ENCODE measurements at places on chromosomes 2 and 18. TPM values are rescaled to one million over a fixed set of nuclear protein-coding genes. Genes with fewer than 3 reads are reported as not detected.

GRCh38 chr2:137772451-137772850 is 191.8 kb upstream of the HNMT start:
- H3K36me3 ChIP-seq: no peaks in the 10 kb centered on the region
- H3K27ac ChIP-seq: no peak overlapping the region
- H3K4me3 ChIP-seq: no peak overlapping the region
- DNase-seq: no peak
- no peaks in the 10 kb centered on the region for H3K27me3 ChIP-seq

- peaks cover 9% of the 10 kb centered on the region for H3K36me3 ChIP-seq
- H3K27ac ChIP-seq: no peak overlapping the region
- no peaks in the 10 kb centered on the region for H3K27me3 ChIP-seq
- H3K4me3 ChIP-seq: no peak overlapping the region
- H3K4me1 ChIP-seq: no peaks in the 10 kb centered on the region
Measured at GRCh38 chr2:20035955-20036666, 15.3 kb downstream of the LAPTM4A start.

- no peak overlapping the region for H3K27ac ChIP-seq
- H3K4me3 ChIP-seq: no peak overlapping the region
- no peaks in the 10 kb centered on the region for H3K27me3 ChIP-seq
- no peak for DNase-seq
Measured at GRCh38 chr2:160512491-160512890, 18.9 kb upstream of the RBMS1 start.

Gene FAM237A
- not detected for total RNA-seq

Gene CCL20
- total RNA-seq: not detected

GRCh38 chr2:13014783-13015182 is 298.0 kb downstream of the TRIB2 start:
- no peaks in the 10 kb centered on the region for H3K4me1 ChIP-seq
- H3K4me3 ChIP-seq: no peak overlapping the region
- H3K27ac ChIP-seq: no peak overlapping the region
- no peaks in the 10 kb centered on the region for H3K36me3 ChIP-seq
- DNase-seq: no peak

DNA sequence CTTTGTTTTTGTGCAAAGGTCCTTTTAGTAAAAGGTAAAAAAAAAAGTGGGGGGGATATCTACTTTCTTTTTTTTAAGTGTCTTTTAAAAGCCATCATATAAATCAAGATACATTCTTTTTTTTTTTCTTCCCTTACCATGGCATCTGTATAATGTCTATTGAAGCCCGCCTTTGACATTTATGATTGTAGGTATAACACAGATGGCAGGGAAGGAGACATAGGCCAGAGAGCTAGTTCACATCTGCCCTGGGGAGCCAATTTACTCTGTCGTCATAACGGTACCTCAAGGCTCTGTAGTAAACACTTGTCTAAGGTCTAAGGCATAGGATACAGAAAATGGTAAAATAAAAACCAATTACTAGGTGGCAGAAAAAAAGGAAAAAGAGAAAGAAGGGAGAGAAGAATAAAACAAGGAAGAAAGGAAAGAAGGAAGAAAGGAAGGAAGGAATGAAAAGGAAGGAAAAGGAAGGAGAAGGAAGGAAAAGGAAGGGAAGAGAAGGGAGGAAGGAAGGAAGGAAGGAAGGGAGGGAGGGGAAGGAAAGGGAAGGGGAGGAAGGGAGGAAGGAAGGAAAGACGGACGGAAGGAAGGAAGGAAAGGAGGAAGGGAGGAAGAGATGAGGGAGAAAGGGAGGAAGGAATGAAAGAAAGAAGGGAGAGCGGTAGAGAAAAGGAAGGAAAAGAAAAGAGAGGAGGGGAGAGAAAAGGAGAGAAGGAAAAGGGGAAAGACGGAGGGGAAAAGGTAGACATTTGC is 343.5 kb downstream of the RBM43 start:
- H3K4me3 ChIP-seq: no peak overlapping the region
- DNase-seq: no peak
- H3K27ac ChIP-seq: no peak overlapping the region
- no peaks in the 10 kb centered on the region for H3K36me3 ChIP-seq

DNA sequence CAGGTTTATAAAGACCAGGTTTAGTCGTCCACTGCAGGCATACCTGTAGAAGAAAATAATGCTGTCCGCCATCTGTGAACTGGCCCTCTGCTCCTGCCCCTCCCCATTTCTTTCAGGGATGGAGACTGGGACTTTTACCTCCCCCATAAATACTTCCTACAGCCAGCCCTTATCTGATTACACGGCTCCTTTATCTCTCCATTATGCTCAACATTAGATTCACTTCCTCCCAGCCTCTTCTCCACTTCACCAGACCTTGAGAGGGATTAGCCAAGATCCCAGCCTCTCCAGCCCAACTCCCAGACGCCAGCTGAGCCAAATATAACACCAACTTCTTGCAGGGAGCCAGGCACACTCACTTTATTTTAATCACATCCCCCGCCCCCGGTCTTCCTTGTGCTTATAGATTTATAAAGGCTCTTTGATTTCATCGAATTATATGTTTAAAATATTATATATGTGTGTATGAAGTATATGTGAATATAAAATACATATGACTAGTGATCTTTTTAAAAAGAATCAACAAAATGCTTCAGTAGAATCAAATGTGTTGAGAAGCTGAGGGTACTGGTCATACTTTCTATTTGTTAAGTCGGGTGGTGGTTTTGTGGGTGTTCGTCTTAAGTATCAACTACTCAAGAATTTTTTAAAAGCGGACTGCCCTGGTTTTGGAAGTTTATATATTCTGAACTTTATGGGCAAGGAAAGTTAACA is 81.0 kb downstream of the SPRED2 start:
- no peak for DNase-seq
- no peak overlapping the region for H3K27ac ChIP-seq
- no peaks in the 10 kb centered on the region for H3K4me1 ChIP-seq

Gene LOXHD1
- total RNA-seq: not detected

DNA sequence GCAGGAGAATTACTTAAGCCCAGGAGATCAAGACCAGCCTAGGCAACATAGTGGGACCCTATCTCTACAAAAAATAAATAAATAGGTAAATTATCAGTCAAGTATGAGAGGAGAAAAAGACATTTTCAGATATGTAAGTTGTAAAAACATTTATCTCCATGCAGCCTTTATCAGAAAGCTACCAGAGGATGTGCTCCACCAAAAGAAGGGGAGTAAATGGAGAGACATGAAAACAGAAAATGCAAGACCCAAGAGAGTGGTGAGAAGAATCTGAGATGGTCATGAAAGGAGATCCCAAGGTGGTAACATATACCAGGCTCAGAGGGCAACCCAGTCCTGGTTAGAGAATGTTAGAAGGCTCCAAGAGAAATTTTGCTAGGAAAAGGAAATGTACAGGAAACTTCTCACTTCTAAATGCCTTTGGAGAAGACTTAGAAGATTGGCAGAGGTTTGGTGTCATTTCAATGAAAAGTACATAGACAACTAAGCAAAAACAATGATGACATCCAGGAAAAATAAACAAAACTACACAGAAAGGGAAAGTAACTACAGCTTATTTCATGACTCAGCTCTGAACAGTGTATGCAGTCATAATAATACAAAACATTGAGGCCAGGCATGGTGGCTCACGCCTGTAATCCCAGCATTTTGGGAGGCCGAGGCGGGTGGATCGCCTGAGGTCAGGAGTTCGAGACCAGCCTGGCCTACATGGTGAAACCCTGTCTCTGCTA is 19.5 kb downstream of the CIB4 start:
- H3K36me3 ChIP-seq: no peaks in the 10 kb centered on the region
- no peak overlapping the region for H3K27ac ChIP-seq
- H3K4me1 ChIP-seq: no peaks in the 10 kb centered on the region
- no peak for DNase-seq
- H3K4me3 ChIP-seq: no peak overlapping the region
